Heart right ventricle (tissue), 16 donors: ENCODE measurements at places on chromosomes 5 and 9. TPM values are rescaled to one million over a fixed set of nuclear protein-coding genes. Genes with fewer than 3 reads are reported as not detected.

DNA sequence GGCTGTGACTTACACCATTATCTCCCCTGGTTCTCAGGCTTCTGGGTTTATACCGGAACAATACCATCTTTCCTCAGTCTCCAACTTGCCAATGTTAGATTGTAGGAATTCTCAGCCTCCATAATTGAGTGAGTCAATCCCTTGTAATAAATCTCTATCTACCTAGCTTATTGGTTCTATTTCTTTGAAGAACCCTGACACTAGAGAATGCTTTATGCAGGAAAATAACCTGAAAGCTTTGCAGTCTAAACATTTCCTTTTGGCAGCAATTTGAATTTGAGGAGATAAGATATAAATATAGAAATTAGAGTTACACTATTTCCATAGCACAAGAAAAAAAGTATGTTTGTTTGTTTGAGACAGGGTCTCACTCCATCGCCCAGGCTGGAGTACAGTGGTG, 278.1 kb upstream of the CDH18 start:
- no peak for DNase-seq

GRCh38 chr9:129250786-129251185, 72.7 kb upstream of the IER5L start:
- DNase-seq, result no peak

SLC6A18 gene
- total RNA-seq, result not detected

CCDC69 gene
- 103 TPM for total RNA-seq

ZNF883 gene
- 3.6 TPM for total RNA-seq
